Choroid plexus epithelial cell (primary cell): ENCODE measurements at places on chromosomes 1 and 21.

DNA sequence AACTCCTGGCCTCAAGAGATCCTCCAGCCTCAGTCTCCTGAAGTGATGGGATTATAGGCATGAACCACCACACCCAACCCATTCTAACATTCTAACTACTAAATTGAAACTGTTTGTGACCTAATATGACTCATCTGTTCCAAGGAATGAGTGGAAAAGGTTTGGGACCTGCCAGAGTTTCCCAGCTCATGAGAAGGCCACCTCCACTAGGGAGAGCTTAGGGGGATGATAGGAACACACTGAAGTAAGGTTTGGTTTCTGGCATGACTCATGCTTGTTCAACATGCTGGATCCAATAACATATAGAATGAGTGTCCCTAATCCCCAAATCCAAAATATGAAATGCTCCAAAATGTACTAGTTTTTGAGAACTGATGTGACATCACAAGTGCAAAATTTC is 18.9 kb upstream of the SCAF4 start:
- DNase-seq = no peak

DNA sequence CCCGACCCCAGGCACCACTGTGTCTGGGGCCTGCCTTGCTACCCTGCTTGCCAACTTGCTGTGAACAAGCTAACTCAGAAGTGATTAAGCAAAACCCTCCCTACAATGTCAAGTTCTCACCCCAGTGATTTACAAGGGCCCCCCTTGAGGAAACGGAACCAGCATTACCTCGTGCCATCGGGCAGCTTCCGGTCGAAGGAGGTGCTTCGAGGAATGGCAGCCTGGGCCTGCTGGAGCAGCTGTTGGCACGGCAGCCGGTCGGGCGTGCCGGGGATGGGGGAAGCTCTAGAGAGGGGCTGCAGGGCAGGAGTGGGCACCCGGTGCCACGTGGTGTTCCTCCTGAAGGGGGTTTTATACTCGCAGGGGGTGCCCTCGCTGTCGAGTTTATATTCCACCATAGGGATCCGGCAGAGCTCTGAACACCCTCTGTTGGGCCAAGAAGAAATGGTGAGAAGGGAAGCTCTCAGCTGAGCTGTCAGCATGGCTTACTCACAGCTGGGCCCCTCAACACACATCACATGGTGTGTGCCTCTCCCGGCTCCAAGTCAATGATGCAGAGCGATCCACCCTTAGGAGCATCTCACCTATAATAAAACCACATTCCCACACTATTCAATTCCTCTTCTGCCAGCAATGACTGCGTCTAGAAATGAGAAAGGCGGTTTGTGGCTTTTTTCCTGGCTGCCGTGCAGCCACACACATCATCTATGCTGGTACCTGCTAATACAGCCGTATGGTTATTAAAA is 184.4 kb downstream of the SIPA1L2 start:
- no peak for DNase-seq

DNA sequence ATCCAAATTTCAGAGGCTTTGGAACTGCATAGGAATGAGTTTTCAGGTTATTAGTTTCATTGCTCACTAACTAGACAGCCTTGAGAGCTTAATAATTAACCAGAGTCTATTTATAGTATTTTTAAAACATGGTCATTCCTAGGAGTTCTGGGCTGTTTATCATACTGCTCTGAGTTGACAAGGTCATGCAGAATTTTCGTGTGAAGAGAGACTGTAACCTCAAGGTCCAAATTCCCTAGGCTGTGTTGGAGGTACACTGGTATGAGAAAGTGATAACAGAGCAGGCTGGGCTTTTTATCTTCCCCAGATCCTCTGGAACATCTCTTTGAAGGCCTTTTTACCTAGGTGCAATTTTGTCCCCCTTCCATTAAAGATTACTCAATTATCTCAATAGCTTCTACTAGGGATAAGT is 736.3 kb downstream of the LTN1 start:
- peak; percentile 51 for DNase-seq

DNA sequence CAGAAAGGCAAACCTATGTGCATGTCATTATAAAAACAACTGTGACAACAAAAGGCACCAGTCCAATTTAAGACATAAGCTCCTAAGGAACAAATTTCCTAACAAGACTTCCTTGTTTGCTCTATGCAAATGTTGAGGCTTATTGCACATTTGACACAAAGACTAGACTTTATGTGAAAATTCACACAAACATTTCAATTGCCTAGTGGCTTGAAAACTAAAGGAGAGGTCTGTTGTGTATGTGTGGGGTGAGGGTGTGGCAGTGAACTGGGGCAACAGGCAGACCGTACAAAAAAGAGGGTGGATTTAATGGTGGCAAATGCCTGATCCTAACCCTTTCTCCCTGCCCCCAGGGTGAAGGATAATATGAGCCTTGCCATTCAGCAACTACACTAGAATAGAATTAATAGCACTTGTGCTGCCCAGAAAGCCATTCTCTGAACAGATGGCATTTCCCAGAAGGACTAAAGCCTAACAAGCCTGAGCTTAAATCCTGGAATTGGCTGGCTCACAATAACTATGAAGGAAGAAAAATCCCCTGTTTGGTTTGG is 73.9 kb downstream of the GLUL start:
- DNase-seq = no peak

GRCh38 chr1:173038875-173039554 is 11.7 kb downstream of the TNFSF18 start:
- DNase-seq = no peak

DNA sequence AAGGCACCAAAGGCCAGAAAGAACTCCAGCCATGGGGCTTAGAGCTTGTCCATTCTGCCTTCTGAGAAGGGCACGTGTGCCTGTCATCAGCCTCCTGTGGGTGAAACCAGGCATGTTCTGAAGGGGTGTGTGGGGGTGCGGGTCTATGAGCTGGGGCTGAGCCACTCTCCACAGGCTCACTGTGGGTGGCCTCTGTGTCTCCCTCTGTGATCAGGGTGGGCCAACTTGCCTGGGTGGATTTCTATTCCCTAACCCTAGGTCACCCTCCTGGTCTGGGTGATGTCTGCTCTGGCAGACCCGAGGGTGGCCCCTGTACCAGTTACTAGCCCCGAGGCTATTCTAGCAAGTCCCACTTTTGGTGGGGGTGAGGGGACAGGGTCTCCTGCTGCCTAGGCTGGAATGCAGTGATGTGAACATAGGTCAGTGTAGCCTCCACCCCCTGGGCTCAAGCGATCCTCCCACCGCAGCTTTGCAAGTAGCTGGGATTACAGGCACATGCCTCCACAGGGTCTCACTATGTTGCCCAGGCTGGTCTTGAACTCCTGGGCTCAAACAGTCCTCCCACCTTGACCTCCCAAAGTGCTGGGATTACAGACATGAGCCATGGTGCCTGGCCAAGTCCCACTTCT is 94.4 kb downstream of the TRIM11 start:
- DNase-seq = no peak

DNA sequence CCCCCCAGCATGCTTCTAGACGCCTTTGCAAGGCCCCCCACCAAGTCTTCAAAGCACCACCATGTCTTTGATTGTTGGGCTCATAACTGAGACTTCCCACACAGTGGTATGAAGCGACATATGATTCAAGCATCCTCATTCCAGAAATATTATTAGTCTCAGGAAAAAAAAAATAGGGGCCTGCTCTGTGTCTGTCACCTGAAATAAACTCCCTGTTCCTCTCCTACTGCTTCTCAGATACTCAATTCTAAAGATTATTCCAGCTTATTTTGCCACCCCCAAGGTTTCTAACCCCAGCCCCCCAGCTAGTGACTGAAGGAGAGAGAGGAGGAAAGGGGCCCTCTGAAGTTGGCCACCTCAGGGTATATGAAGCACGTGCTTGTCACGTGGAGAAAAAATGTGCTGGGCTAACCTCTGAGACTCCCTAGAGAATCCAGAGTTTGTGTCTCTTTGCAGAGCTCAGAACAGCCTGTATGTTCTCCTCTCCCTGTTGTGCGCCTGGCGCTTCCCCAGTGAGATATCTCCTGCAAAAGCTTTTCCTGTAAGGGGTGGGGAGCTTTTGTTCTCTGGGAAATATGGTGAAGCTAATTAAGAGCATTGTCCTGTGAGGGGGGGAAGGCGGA is 35.9 kb upstream of the RASAL2 start:
- peak; percentile 96 for DNase-seq

DNA sequence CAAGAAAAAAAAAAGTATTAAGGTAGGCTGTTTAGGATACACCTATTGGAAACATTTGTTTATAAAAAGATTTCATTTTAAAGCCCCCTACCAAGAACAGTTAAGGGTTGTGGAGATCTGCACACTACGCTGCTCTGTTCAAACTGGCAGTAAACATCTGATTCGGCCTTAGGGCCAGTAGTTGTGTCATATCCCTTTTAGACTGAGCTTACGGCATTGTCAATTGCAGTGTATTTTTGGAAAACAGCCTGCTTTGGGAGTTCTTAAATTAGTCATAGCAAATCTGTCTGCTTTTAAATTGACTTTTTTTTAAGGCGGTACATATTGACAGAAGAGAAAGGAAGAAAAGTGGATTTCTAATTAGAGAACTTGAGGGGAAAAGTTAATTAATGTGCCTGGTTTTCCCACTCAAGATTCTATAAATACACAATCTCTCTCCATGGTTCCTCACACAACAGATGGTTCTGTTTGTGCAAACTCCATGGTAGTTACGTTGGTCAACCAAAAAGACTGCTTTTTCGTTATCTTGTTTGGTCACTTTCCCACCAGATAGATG is 1.7 kb upstream of the ELK4 start:
- DNase-seq = peak; percentile 20

GRCh38 chr21:44331650-44332307 is 7.4 kb downstream of the CFAP410 start:
- DNase-seq = peak; percentile 56

- no peak for DNase-seq
These were observed 12.6 kb downstream of the ZYG11B start for GRCh38 chr1:52738893-52739292.

DNA sequence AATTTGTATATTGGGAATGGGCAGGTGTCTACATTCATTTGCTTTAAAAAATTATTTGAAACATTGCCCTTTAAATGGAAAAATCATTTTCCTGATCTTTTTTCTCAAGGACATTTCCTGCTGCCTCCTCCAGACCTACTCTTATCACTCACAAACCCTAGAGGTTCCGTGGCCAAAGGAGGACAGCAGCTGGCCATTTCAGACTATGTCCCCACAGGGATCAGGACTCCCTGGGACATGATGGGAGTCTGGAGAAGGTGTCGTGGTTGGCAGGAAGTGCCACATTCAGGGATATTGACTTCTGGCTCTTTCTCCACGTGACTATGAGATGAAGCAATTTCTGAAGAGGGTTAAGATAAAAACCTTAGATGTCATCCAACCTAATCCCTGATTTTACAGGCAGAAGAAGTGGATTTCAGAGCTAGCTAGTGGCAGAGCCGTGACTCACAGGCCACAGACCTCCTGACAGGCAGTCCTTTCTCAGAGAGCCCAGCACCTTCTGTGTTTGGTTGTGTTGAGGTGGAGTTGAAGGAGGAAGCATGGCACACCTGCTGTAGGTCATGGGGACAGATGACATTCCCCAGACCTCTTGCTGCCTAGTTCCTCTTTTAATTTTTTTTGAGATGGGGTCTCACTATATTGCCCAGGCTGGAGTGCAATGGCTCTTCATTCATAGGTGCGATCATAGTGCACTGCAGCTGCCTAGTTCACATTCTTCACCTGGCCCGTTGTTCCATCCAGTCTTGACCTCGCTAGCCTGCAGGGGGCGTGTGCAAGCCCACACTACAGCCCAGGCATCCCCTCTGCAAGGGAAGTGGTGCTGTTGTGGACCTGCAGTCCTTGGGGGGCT is 25.5 kb upstream of the IL10 start:
- no peak for DNase-seq

DNA sequence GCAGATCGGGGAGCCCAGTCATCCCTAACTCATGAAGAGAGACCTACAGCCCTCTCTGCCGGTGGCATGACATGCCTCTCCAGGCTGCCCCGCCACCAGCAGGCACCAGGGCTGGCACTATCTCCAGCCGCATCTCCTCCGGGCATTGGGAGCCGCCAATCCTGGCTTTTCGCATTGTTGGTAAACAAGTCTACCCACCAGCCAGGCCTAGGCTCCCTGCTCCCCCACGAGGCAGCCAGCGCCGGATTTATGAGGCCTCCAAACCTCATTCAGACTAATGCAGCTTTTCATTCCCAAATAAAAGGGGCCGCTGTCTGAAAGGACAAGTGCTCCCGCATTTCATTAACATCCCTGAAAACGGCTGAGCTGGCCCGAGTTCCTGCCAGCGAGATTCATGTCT is 3.4 kb upstream of the GRIK3 start:
- DNase-seq = no peak

DNA sequence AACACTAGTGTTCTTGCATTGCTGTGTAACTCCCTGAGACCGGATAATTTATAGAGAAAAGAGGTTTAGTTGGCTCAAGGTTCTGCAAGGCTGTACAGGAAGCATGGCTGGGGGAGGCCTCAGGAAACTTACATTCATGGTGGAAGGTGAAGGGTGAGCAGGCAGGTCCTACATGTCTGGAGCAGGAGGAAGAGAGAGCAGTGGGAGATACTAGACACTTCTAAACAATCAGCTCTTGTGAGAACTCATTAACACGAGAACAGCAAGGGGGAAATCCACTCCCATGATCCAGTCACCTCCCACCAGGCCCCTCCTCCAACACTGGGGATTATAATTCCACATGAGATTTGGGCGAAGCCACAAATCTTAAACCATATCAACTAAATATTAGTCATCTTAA is 30.1 kb downstream of the RNF2 start:
- no peak for DNase-seq
